LHCN-M2 (cell line): ENCODE measurements at places on chromosomes 6 and 20.

GRCh38 chr20:4038047-4038459 lies 22.7 kb upstream of the RNF24 start:
- peak; percentile 73 for DNase-seq

DNA sequence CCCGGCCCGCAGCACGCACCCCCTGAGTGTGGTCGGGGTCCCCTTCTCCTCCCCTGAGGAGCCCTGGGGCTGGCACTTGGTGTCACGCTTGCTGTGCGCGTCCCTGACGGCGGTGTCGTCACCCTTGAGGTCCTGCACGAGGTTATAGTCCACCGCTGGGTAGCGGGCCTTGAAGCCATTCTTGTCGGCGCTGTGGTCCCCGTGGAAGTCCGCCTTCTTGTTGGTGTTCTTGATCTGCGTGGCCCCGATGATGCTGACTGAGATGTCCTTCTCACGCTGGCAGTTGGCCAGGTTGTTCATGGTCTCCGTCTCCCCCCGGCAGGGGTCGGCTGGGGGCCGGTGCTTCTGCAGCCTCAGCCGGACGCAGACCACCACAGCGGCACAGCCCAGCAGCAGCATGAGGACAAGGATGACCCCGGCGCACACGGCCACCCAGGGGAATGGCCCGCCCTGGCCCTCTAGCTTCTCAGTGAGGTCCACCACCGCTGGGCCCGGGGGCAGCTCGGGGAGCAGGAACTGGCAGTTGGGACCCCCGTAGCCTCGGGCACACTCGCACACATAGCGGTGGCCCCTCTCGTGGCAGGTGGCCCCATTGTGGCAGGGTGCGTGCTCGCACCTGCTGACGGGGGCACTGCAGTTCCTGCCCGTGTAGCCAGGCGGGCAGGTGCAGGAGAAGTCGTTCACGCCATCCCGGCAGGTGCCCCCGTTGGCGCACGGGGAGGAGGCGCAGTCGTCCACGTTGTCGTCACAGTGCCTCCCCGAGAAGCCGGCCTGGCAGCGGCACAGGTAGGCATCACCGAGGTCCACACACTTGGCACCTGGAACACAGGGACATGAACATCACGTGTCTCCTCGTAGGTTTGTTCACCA lies 7.4 kb downstream of the DLL1 start:
- no peak for DNase-seq

DNA sequence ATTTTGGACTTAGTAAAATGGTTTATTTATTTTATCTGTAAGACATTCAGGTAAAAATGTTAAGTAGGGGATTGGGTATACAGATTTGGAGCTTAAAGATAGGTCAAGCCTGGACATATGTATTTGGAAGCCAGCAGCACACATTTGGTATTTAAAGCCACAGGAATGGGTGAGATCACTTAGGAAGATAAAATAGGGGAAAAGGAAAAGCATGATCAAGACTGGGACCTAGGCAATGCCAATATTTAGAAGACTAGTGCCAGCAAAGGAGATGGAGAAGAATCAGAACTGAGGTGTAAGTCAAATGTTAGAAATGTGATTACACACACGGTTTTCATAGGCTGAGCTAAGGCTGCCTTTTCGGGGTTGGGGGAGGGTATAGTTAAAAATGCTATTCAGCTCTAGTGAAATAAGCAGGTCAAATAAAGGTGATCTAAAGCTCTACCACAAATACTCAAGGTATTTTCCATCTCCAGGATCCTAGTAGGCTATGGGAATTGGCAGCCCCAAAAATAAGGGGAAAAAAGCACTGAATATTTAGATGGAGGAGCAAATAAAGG lies 20.6 kb downstream of the SLC2A12 start:
- DNase-seq = no peak

DNA sequence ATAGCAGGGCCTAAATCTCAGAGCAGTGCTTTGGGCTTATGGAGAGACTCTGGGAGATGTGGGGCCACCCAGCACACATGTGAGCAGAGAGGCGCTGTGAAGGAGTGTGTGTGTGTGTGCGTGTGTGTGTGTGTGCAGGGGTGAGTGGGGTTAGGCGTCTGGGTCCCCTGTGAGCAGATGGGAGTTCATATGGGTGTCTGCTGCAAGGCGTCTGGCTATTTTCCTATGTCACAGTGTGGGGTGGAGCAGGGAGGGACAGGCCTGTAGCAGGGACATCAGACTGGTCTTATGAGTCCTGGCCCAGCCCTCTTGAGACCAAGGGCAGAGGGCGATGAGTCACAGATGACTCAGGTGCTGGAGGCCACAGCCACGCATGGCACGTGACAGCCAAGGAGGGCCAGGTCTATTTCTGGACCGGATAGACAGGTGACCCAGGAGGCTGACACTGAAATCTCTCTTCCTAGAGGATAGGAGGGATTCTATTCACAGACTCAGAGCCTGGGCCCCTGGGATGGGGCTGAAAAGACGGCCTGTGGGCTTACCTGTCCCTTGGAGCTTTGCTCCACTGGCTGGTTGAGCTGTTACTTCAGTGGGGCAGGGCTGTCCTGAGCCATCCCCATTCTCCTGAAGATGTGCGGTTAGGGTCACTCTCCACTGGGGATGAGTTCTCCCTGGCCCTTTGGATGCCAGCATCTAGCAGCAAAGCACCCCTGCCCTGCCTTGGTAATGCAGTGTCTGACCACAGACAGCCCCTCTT lies 28.9 kb downstream of the VEGFA start:
- DNase-seq = peak; percentile 89

GRCh38 chr20:50728486-50728980 lies 2.8 kb upstream of the PARD6B start:
- no peak for DNase-seq

- no peak for DNase-seq
Measured at GRCh38 chr6:122589115-122589514, 21.1 kb upstream of the PKIB start.

- peak; percentile 44 for DNase-seq
Measured at GRCh38 chr6:154292855-154293519, 63.6 kb downstream of the IPCEF1 start.

DNA sequence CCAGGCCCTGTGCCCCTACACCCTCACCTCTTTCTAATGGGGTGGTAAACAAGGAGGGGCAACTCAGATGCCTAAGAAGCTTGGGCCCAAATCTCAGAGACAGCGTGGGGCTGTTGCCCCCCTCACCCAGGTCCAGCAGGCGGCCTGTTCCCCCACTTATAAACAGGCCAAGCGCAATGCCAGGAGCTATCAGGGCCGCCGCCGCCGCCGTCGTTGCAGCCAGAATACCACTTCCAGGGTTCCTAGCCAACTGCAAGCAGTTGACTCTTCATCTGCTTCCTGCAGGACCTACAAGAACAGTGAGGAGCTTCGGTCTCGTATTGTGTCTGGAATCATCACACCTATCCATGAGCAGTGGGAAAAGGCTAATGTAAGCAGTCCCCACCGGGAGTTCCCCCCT lies 16.4 kb downstream of the PSMF1 start:
- DNase-seq = no peak

- peak; percentile 63 for DNase-seq
Measured at GRCh38 chr6:159953091-159953601, 15.7 kb upstream of the IGF2R start.

- no peak for DNase-seq
Measured at GRCh38 chr20:2333821-2334220, 38.0 kb downstream of the TGM3 start.

- no peak for DNase-seq
Measured at GRCh38 chr20:34875642-34876405, 588 bp upstream of the ACSS2 start.

DNA sequence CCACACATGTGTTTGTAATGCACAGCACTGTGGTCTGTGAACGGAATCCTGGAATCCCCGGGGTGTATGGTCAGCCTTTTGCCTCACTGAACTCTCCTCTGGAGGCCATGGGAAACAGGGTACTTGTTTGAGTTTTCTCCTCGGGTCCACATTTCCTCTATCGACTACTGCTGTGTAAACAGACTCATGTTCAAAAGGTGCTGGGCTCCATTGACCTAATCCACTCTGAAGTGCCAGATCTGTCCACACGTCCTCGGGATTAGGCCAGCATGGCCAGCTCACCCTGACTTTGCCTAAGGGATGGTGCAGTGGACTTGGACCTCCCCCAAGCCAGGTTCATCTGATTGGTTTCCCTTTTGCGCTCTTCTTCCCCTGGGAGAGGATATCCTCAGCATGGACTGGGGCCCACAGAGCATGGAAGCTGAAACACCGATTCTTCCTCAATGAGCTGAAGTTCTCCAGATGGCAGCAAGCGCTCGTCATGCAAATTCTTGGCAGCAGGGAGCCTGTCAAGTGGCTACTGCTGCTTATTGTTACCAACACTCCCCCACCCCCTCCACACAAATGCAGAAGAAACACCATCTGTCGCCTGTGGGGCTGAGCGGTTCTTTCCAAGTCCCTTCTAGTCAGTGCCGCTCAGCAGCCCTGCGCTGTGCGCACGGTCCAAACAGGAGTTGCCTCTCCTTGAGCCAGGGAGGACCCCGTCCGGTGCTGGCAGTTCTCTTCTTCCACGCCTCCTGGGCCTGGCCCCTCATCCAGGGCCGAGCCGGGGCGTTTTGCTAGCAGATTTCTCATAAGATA lies 292.6 kb upstream of the MARCKS start:
- peak; percentile 93 for DNase-seq

GRCh38 chr20:47799116-47799715 lies 13.9 kb upstream of the SULF2 start:
- DNase-seq = no peak
